ENCODE measurements at places on chromosomes 11 and 22.

- no peak for DNase-seq
Measured at GRCh38 chr22:21845558-21846453, 21.6 kb downstream of the MAPK1 start.

- no peak for DNase-seq
Measured at GRCh38 chr22:19878461-19879245, 24.0 kb upstream of the GNB1L start.

- no peak for DNase-seq
Measured at GRCh38 chr11:65417702-65418430, 4.7 kb upstream of the NEAT1 start.

DNA sequence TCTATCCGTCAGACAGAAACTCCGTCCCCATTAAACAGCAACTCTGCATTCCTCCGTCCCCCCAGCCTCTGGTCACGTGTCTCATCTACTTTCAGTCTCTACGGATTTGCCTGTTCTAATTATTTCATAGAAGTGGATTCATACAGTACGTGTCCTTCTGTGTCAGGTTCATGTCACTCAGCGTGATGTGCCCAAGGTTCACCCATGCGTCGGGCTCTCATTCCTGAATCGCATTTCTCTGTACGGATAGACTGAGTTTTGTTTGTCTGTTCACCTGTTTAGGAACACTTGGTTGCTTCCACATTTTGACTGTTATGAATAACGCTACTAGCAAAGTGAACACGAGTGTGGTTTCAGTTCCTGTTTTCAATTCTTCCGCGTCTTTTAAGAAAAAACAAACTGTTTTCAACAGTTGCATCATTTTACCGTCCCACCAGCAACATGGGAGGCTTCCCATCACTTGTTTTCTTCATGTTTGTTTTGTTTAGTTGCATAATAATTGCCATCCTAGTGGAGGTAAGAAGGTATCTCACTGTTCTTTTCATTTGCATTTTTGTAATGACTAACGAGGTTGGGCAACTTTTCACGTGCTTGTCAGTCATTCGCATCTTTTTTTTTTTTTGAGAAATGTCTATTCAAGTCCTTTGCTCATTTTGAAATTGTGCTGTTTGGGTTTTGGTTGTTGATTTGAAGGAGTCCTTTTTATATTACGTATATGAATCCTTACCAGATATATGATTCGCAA, 8.9 kb upstream of the NLRP6 start:
- DNase-seq = no peak

GRCh38 chr22:30564761-30565119, 9.7 kb downstream of the GAL3ST1 start:
- no peak for DNase-seq

DNA sequence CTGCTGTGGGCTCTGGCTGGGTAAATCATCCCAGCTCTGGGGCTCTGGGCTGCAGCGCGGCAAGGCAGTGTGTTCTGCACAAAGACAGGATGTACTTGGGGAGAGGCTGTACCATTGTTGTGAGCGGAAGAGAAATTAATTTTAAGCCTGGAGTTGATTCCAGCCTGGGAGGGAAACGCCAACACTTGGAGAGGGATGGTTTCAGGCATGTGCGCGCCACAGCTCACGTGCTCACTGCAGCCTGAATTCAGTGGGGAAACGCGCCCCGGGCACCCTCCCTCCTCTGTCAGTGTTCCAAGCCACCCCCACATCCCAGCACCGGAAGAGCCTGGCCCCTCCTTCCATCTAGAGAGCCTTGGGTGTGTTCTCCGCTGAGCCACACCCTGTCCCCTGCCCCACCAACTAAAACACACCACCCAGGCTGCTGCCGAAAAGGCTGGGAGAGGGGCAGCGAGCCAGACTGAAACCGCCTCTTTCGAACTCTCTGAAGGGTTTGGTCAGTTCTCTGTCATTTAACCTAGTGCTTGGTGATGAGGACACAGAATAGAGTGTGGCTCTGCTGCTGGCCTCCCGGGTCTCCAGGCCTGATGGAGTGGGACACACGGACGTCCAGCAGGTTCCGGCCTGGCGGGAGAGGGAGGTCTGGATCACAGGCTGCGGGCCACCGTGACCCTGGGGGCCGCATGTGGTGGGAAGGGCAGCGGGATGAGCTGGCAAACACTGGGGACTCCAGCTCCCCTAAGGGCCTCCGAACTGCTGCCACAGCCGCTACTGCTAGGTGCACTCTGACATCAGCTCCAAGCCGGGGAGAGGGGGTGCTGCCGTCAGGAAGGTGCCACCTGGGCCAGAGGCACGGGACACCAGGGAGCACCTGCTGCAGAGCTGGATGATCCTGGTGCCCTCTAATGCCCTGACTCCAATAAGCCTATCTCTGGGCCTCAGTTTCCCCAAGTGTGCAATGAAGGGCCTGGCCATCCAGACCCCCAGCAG, 230.8 kb downstream of the CTTN start:
- no peak for DNase-seq

- DNase-seq = no peak
Measured at GRCh38 chr11:12089473-12089872, 20.9 kb upstream of the MICAL2 start.

DNA sequence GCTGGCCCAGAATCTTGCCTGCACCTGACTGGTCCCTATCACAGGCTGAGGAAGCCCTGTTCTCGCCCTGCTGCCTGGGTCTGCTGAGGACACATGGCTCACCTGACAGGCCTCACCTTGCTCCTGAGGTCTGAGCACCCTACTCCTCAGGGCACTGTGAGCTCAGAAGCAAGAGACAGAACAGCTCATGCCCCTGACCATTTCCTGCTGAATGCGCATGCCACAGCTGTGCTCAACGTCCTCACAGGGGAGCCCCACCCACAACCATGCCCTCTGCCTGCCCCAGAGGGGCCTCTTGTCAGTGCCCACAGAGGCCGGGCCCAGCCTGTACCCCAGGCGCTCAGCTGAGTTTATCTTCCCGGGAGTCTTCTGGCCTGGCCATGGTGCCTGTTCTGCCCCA, 2.8 kb upstream of the TSPO start:
- DNase-seq = no peak

- DNase-seq = no peak
Measured at GRCh38 chr11:92306966-92307510, 82.4 kb downstream of the FAT3 start.

Measured in cerebellar nuclear complex (tissue), 1 donor.